ENCODE measurements at places on chromosomes 2 and 18.
A peak's percentile ranks its signal among the peaks of the same experiment; 100 is the strongest.

DNA sequence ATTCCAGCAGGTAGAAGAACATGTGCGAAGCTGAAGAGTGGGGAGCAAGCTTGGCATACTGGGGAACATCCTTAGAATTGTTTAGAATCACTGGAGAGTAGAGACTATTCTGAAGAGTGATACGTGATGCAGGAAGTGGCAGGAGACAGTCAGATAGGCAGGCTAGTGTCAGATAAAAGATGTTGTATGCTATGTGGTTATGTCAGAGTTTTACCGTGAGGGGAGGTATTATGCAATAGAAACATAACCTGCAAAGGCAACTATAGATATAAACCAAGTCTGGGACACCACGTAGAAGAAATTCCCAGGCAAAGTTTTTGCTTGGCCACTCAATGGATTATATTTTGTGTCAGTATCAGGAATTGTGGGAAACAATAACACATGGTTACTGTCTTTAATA lies 62.0 kb upstream of the ZSWIM2 start:
- DNase-seq: no peak

GRCh38 chr2:118638453-118638852 lies 209.0 kb downstream of the EN1 start:
- no peak for DNase-seq

DNA sequence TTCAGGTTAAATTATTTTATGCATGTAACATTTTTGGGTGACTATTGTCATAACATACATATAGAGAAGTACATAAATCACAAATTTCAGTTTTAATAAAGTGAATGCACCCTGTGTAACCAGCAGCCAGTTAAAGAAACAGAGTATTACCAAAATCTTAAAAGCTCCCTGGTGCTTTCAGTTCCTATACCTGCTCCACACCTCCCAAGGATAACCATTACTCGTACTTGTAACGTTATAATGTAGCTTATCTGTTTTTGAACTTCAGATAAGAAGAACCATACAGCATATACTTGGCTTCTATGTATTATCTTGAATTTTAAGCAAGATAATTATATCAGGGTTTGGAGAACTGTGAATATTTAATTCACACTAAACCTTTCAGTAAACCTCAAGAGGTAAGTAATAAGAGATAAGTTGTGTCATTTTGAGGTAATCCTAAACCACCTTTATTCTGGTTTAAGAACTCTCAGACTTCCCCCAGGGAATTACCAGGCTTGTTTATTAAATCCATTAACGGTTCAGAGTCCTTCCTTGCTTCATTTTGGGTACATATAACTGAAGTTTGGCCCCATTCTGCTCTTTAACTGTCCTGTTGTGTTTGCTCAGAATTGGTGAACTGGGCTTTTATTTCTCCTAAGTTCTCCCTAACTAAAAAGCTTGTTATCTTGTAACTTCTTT lies 58.6 kb downstream of the LCLAT1 start:
- DNase-seq: no peak

GRCh38 chr2:188677142-188677541 lies 297.0 kb upstream of the COL3A1 start:
- DNase-seq: no peak

GRCh38 chr2:72989770-72990556 lies 72.6 kb downstream of the EMX1 start:
- no peak for DNase-seq

- DNase-seq: no peak
These were observed 173.3 kb upstream of the PIEZO2 start for GRCh38 chr18:11322716-11323115.

DNA sequence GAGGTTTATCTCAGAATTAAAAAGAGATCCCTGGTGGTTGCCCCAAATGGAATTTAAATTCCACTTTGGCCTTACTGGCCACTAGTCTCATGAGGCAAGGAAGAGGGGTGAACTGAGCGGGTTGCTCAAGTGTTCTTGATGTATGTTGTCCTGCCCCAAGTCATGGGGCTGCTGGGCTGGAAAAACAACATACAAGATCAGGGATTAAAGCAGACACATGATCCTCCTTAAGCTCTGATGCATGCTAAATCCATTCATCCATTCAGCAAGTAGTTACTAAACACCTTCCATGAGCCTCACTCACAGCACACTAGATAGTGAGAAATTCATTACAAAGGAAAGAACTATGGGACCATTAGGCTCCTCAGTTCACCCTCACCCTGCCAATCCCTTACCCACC lies 196.3 kb downstream of the MREG start:
- no peak for DNase-seq

- DNase-seq: no peak
These were observed 50.8 kb downstream of the SUMO1 start for GRCh38 chr2:202187570-202187969.

GRCh38 chr2:134220344-134220974 lies 33.4 kb upstream of the MGAT5 start:
- no peak for DNase-seq

DNA sequence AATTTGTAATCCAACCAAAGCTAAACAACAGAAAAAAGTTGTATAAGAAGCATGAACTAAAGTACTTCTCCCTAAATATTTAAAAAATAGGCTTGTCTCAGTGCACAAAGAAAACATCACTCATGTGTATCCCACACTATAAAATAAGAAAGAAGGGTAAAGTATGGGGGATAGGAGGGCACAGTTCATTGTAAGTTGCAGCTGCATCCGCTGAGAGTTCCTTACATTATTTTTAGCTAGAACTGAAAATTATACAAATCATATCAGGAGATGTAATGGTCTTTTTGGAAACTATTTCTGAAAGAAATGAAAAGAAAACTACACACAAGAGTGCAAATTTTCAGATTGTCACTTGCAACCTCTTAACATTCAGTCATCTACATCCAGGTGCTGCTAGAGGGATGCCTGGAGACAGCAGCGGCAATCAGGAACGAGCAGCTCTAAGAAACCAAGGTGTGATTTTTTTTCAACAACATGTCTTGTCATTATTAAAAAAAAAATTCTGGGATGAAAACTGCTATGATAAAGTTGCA lies 273.6 kb downstream of the ASXL3 start:
- no peak for DNase-seq

- no peak for DNase-seq
These were observed 102.9 kb downstream of the TSN start for GRCh38 chr2:121858369-121858768.

DNA sequence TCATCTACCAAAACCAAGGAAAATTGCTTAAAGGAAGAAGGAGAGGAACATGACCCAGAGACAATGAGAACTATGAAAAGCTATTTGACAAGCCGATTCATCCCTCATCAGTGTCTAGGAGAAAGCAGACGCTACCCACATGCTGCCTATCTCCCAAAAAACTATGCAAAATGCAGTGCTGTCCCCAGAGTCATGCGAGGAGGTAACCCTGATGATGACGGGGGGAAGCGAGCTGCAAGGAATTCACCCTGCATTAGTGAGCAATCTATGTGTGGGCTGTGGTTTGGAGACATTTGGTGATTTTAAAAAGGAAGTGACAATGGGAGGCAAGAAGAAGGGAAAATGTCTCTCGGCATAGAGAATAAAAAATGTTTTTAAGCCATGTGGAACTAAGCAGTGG lies 472.7 kb downstream of the CMPK2 start:
- no peak for DNase-seq

DNA sequence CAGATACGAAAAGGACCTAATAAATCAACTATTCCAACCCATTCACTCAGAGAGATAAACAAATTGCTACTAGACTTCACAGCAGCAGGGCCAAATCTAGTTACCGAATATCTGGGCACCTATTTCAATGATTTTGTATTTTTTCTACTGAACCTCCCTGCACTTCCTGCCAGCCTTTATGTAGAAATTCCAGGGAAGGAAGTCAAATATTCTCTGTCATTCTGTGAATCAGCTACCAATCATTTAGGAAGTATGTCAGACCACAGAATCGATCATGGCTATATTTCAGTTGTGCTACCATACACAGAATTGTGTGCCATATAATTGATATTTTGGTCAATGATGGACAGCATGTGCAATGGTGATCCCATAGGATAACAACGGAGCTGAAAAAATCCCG lies 109.6 kb upstream of the SPOPL start:
- no peak for DNase-seq

DNA sequence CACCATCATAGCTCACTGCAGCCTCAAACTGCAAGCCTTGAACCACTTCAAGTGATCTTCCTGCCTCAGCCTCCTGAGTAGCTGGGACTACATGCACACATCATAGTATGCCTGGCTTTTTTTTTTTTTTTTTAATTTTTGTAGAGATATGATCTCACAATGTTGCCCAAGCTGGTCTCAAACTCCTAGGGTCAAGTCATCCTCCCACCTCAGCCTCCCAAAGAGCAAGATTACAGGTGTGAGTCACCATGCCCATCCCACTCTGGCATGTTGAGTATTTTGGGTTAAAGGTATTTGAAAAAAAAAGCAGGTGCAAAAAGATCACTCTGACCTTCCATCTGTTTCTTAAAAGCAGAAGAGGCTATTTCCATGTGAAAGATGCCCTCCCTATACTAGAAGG lies 86.4 kb upstream of the FZD7 start:
- DNase-seq: no peak

GRCh38 chr2:47195148-47195547 lies 40.0 kb upstream of the STPG4 start:
- no peak for DNase-seq

DNA sequence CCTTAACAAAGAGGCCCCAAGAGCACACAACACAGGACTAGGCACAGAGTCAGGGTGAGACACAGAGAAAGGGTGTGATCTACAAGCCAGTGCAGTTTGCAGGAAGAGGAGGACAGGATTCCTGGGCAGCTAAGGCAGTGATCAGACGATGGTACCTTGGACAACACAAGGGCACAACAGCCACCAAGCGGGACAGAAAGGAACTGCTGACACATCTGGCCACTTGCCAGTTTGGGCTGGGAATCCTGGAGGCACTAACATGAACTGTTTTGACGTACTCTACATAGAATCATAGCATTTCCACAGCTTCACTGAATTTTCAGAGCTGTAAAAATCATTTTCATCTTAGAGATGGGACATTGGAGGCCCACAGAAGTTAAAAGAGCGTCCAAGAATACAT lies 221.5 kb upstream of the SLC35G4 start:
- DNase-seq: no peak

DNA sequence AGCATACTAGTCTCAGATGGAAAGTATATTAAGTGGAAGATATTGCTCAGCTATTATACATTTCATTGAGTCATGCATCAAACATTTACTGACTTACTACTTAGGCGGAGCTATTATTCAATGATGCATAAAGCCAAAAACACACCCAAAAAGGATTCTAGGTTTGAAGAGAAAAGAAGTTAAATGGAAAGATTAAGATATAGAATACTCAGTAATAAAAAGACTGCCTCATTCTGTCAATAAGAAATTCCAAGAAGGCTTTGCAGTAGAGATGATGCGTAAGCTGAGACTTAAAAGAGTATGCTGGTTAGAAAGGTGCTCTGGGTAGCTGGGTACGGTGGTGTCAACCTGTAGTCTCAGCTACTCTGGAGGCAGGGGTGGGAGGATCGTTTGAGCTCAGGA lies 27.6 kb downstream of the STK17B start:
- no peak for DNase-seq

DNA sequence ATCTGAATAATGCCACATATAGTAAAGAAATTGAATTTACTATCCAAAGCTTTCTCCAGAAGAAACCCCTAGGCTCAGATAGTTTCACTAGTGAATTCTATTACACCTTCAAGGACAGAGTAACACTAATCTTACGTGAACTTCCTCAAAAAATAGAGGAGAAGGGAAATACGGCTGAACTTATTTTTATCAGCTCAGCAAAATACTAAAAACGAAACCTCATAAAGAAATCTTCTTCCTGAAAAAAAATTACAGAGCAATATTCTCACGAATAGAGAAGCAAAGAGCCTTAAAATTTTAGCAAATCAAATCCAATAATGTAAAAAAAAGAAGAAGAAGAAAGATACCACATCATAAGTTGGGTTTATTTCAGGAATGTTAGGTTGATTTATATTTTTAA lies 14.7 kb downstream of the CAPN13 start:
- no peak for DNase-seq

GRCh38 chr18:27314996-27315395 lies 129.9 kb upstream of the CHST9 start:
- no peak for DNase-seq

GRCh38 chr2:220275454-220275853 lies 648.0 kb downstream of the SLC4A3 start:
- no peak for DNase-seq

DNA sequence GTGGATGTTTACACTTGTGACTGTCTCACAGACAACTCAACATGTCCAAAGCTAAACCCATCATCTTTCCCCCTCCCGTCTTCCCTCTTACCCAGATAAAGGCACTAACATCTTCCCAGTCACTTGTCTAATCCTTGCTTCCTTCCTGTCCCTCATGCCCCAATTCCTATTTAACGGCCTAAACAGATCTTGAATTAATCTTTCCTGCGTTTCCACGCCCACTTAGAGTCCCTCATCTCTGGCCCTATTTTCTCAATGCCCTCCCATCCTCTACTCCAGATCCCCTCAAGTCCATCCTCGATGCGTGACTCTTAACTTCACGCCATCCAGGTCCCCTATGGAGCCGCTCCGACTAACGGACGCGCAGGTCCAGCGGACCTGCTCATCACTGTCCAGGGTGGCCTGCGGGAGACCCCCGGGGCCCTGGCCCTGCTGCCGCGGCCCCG lies 682 bp upstream of the SCLY start:
- DNase-seq: no peak

- no peak for DNase-seq
These were observed 611.8 kb upstream of the FANCL start for GRCh38 chr2:58852905-58853304.

DNA sequence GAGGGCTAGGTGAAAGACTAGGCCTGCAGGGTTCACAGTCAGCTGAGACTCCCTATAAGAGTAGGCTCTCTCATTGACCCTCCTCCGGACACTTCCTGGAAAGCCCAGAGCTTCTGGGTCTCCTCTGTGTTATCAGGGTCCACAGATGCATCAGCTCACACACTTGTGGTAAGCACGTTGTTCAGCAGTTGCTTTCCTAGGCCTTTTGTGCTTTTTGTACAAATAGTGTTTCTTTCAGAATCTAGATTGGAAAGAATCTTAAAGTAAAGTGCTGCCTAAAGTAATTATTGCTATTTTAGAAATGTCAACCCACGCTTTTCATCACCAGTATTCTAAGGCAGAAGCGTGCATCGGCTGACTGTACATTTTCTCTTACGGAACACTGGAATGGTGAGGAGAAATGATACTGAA lies 15.5 kb downstream of the SLC9A2 start:
- DNase-seq: no peak

GRCh38 chr2:118417406-118418120 lies 329.3 kb downstream of the INSIG2 start:
- no peak for DNase-seq

- DNase-seq: peak; percentile 72
These were observed 1.4 kb upstream of the CD226 start for GRCh38 chr18:69948919-69949537.

DNA sequence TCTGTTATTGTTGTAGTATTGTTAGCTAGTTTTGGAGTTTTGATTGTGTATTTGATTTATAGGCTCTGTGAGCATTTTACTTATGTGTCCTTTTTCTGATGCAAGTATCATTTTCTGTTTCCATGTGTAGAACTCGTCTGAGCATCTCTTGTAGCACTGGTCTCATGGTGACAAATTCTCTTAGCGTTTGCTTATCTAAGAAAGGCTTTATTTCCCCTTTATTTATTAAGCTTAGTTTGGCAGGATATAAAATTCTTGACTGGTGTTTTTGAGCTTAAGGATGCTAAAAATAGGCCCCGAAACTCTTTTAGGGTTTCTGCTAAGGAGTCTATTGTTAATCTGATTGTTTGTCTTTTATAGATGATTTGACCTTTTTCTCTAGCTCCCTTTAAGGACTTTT lies 57.6 kb upstream of the THUMPD2 start:
- DNase-seq: no peak

GRCh38 chr2:134393075-134393461 lies 139.2 kb downstream of the MGAT5 start:
- no peak for DNase-seq
